Activated effector memory CD4-positive, alpha-beta T cell treated with Interleukin-2 at 50 U/mL for 16 hours (primary cell): ENCODE measurements at places on chromosomes 5 and 9.
A peak's percentile ranks its signal among the peaks of the same experiment; 100 is the strongest.

- no peak for DNase-seq
Measured at GRCh38 chr5:138664276-138664943, 88.8 kb upstream of the CTNNA1 start.

- no peak for DNase-seq
Measured at GRCh38 chr5:73302797-73303147, 129.8 kb downstream of the TMEM174 start.

DNA sequence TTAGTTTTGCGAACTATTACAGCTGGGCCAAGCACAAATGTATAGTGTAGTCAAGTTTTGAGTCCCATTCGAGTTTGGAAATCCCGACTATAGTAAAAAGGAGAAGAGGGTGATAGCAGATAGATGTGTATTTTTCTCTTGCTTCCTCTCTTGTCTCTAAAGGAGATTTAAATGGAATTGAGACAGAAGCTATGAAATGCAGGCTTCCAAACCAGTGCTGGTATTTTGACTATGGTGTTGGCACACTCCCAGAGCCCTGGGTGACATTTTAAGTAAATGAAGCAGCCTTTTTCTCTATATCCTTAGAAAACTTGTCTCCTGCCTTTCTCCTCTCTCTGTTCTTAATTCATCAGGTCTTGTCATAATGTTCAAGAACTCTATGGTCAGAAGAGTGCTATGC, 17.7 kb upstream of the AUH start:
- DNase-seq: no peak

GRCh38 chr9:96663506-96664120, 8.5 kb upstream of the PRXL2C start:
- no peak for DNase-seq

DNA sequence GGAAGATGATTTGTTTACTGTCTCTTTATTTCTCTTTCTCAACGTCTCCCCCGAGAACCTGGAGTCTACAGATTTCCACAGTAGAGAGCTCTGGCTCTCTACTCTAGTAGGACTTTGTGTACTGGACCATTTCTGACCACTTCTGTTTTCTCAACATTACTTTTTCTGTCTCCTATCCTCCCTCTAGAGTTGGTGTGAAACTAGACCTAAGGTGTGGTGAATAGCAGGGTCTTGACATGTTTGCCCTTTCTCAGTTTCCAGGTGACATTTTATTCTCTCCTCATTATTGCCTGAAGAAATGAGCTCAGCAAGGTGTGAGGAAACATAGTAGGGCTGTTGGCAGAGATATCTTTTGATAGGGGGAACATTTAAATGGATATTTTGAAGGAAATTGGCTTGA, 62.1 kb upstream of the IL6ST start:
- no peak for DNase-seq

GRCh38 chr5:40480392-40480791, 199.3 kb upstream of the PTGER4 start:
- no peak for DNase-seq

DNA sequence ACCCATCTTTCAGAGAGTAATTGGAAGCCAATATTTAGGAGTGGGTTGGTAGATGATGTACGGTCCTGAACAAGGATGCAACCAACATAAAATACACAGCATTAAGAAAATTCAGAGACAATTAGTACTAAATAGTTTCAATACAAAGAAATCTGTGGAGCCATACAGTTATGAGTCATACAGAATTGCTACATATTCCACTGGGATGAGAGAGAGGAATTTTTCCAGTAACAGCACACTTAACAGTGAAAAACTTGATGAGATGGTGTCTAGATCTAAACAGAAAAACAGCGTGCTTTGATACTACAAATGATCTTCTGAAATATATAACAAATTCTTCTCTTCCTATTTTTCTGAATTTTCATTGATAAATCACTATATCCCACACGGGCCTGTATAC, 1999.3 kb upstream of the CDH9 start:
- no peak for DNase-seq

- no peak for DNase-seq
Measured at GRCh38 chr5:10409504-10409903, 32.2 kb upstream of the ROPN1L start.

GRCh38 chr9:123861756-123862120, 68.2 kb downstream of the DENND1A start:
- no peak for DNase-seq

- no peak for DNase-seq
Measured at GRCh38 chr5:65861830-65862241, 64.5 kb upstream of the ERBIN start.

- DNase-seq: no peak
Measured at GRCh38 chr5:149452007-149452664, 73.0 kb upstream of the IL17B start.

DNA sequence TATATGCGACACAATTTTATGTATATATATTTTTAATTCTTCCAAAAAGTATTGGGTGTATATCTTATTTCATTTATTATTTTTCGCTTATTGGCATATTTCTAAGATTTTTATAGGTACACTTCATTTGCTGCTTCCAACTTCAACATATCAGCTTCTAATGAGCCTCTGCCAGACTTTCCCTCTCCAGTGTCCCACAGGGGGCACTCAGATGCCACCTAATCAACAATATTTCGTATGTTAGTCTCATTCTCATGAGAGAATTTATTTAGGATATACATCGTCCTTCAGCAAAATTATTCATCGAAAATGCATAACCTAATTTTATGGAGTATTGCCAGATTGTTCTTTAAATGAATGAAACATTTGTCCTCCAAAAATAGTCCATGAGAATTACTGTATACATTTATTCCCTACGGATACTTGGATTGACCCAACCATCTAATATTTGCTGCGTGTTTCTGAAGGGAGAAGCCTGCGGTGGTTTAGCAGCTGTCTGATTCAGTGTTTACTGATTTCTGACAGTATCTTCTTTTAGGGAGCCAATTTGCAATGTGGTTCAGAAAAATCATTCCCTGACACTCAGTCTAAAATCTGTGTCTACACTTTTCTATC, 100.6 kb upstream of the SELENOP start:
- peak; percentile 44 for DNase-seq

GRCh38 chr9:108467653-108468324, 388.0 kb downstream of the ACTL7B start:
- DNase-seq: no peak

- no peak for DNase-seq
Measured at GRCh38 chr9:22041775-22042174, 32.7 kb upstream of the CDKN2B start.

- no peak for DNase-seq
Measured at GRCh38 chr5:135635451-135635850, 56.7 kb upstream of the CXCL14 start.

DNA sequence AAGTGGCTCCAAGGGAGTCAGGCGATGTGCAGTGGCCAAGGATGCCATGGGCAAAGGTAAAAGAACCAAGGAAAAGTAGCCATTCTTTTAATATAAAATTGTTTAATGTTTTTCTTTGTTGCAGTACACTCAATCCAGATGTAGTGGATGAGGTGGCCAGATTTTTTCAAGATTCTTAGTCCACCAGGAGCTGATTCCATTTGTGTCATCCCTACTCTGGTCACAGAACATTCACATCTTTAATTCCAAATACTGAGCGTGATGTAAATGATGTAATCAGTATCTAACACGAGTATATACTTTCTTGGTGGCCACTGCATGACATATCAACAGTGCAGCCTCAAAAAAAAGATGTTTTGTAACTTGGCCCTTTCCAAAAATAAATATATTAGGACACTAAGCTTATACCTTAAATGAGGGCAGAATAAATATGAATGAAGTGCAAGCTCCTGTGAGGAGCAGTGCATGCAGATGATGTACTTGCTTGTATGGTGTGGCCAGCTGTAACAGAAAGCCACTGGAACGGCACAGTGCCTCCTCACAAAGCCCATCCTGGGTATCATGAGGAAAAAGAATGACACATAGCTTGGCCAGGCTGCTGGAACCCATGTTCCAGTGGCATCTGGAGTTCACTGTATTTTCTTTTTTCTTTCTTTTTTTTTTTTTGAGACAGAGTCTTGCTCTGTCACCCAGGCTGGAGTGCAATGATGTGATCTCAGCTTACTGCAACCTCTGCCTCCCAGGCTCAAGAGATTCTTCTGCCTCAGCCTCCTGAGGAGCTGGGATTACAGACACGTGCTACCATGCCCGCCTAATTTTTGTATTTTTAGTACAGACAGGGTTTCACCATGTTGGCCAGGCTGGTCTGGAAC, 6.5 kb upstream of the SPATA24 start:
- no peak for DNase-seq

DNA sequence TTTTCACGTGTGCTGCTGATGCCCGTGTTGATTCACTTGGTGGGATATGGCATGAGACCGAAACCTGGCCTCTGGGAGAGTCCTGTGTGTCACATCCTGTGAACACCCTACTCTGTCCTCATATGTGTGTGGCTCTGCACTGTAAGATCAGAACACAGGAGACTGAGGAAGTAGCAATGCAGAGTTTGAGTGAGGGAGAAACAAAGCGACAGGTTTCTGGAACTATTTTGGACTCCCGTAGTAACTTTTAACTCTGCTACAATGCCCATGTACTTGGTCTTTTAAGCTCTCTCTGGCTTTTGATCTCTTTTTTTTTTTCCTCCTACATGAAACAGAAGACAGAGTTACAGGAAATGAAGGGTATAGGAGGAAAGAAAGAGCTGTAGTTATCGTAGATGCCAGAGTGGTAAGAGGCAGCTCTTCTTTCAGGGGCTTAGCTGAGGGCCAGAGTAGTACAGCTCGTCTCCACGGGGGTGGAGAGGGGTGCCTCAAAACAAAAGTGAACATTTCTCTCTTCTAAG, 26.6 kb downstream of the GRAMD2B start:
- peak; percentile 21 for DNase-seq

DNA sequence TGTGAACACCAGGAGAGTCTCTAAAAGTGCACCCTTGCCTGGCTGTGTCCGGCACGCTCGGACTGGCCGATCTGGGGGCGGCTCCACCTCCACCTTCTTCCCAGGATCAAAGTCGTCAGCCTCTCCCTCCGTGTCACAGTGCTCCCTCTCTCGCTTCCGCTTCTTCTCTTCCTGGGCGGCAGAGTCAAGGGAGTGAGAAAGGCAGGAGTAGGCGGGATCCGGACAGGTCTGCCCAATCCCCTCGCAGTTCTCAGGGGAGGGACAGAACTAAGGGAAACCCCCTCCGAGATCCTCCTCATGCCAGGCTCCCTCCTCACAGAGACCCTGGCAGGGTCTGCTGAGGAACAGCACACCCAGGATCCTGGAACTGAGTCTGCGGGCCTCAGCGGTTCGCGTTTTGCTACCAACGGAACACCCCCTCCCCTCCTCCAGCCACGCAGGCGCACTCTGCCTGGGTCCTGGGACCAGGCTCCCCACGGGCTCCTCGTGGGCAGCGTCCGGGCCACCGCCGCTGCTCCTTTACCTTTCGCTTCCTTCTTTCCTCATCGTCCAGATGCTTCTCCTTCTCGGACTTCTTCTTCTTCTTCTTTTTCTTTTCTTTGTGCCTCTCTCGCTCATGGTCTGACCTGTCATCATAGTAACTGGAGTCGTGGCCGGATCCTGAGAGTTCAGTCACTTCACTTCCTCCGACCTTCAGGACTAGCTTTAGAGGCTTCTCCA, 1.3 kb downstream of the BRD9 start:
- DNase-seq: no peak

DNA sequence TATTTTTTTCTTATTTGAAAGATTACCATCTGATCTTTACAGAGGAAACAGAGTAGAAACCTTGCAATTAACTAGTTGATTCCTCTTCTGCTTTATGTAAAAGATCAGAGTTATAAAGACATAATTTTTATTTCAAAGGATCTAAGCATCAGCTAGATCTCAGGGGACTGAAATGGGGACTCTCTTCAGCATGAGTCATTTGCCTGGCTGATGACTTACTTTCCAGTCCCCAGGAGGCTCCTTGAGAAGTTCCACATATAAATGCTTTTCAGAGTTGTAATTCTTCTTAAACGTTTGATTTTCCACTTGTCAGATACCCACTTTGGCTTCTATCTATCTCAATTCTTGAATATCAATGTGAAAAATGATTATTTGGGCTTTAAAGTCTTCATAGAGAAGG, 389.4 kb downstream of the RAB3C start:
- no peak for DNase-seq

DNA sequence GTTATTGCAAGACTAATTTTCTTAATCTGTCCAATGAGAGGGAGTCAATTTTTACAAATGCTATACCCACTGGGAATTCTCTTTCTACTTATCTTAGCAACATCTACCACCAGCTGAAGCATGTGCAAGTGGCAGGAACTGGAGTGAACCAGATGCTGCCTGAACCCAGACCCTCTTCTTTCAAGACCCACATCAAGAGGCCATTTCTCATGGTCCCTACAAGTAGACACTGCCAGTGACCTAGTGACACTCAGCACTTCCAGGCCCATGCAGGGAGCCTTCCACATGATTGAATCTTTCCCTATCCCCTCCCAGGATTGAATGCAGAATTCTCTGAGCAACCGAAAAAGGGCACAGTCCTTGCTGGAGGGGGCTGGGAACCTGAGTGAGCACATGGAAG, 148.2 kb upstream of the ADAMTS16 start:
- DNase-seq: no peak

GRCh38 chr5:13994621-13995253, 50.2 kb upstream of the DNAH5 start:
- no peak for DNase-seq

DNA sequence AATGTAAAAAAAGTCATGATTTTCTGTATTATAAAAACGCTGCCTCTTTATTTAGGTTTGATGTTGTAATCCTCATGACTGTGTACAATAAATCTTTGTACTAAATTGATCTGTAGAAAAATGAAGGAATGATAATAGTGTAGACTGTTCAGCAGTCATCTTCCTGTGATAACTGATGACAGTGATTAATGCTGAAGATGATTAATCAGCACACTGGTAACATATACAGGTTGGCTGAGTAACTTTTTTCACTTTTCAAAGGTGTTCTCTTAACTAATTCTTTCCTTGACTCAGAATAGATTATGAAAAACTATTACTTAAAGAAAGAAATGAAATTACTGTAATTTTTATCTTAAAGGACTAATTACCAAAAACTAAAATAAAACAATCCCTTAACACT, 122.5 kb downstream of the RFX3 start:
- no peak for DNase-seq

DNA sequence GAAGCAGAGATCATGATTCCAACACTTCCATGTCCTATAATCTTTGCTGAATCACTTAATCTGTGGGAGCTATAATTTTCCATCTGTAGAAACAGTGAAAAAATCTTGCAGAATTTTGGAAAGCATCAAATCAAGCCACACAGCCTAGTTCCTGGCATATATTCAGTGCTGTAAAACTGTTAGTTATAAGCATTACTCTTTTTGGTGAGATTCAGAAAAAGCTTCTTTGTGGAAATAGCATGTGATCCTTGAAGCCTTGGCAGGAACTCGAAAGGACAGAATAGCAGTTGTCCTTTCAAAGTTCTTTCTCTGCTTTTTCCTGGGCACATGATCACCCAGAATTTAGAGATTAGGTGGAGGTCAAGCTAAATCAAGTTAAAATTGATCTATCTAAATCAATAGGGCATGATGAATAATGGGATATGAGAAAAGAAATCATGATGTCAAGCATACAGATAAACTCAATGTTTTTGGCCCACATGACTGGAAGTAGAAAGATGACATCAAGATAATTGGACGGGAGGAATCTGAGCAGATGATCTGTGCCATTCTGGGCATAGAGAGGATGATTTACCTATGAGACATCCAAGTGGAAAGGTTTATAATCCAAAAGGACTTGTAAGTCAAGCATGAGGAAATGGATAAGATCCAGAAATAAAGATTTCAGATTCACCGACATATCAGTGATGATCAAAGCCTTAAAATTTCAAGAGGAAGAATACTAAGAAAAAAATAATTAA, 73.1 kb downstream of the TMEM232 start:
- DNase-seq: no peak

GRCh38 chr5:134634227-134634626, 1.6 kb upstream of the SAR1B start:
- DNase-seq: no peak

- no peak for DNase-seq
Measured at GRCh38 chr9:6680797-6681146, 35.2 kb upstream of the GLDC start.
